Aorta (tissue), 5 donors: ENCODE measurements at places on chromosomes 1 and 21. TPM values are rescaled to one million over a fixed set of nuclear protein-coding genes. Genes with fewer than 3 reads are reported as not detected.

DNA sequence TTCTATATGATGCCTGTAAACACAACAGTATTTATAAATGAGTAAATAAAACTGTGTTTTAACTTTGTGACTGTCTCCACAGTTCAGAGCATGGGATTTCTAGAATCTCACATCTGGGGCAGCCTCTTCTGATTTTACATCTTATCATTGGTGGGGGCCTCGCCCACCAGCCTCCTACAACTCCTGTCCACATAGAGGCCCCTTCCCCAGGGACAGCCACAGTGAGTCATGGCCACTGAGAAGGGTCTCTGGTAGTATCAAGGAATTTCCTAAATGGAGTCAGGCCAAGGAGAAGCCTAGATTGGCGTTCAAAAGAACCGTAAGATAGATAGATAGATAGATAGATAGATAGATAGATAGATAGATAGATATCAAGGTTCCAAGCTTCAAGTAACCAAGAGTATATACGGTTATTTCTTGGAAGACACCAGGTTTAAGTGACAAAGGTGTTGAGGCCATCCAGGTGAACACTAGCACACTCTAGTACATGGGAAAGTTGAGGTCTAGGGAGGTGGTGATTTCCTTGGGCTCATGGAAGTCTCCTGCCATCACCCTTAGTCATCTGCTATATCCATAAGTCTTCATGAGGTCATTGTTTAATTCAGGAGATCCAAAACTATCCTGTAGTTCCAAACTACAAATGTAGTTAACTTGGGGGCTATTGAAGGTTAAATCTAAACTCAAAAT is 121.6 kb downstream of the SYT2 start:
- peak overlapping the region; percentile 96 for H3K27ac ChIP-seq
- no peak overlapping the region for H3K4me3 ChIP-seq
- no peak for DNase-seq
- H3K27me3 ChIP-seq = no peaks in the 10 kb centered on the region
- peaks cover 3% of the 10 kb centered on the region for H3K36me3 ChIP-seq

The RIT1 gene
- polyA plus RNA-seq = 16.4 TPM

DNA sequence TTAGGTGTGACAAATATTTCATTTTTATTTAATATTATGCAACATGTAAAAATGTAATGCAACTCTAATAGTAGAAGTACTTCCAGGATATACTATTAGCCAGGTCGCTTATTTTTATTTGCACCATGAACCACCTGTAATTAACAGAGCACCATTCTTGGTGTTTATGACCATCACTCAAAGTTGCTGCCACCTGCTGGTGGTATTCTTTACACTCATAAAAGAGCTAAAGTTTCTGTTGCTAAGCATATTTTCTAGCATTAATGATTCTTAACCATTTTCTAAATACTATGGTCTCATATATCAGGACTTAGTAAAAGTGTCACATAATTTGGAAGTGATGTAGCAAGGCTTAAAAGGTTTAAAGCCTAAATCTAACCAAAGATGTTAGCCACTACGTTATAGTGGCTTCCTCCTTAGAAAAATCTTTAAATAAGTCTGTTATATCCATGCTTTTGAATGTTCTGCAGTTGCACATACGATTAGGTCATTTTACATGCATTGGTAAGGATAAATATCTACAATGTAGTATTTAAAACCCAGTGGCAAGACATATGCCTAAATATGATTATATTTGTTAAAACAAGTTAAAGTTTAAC is 244.5 kb downstream of the NEGR1 start:
- no peak for DNase-seq
- H3K27ac ChIP-seq = no peak overlapping the region
- H3K4me3 ChIP-seq = no peak overlapping the region
- H3K27me3 ChIP-seq = no peaks in the 10 kb centered on the region
- no peaks in the 10 kb centered on the region for H3K36me3 ChIP-seq

- no peaks in the 10 kb centered on the region for H3K4me1 ChIP-seq
- H3K27me3 ChIP-seq = peaks cover 2% of the 10 kb centered on the region
- H3K36me3 ChIP-seq = no peaks in the 10 kb centered on the region
Measured at GRCh38 chr1:182262425-182262824, 129.2 kb downstream of the GLUL start.

- no peaks in the 10 kb centered on the region for H3K36me3 ChIP-seq
- H3K4me1 ChIP-seq = no peaks in the 10 kb centered on the region
- H3K27ac ChIP-seq = no peak overlapping the region
Measured at GRCh38 chr1:30248373-30248772, 475.0 kb downstream of the MATN1 start.

GRCh38 chr1:204368996-204369726 is 9.4 kb upstream of the PLEKHA6 start:
- H3K27ac ChIP-seq = no peak overlapping the region
- no peaks in the 10 kb centered on the region for H3K4me1 ChIP-seq
- H3K36me3 ChIP-seq = no peaks in the 10 kb centered on the region
- DNase-seq = no peak
- no peak overlapping the region for H3K4me3 ChIP-seq
